ENCODE measurements at places on chromosomes 12 and 14.

GRCh38 chr14:102096569-102097188 is 9.8 kb upstream of the HSP90AA1 start:
- DNase-seq = peak; percentile 61

DNA sequence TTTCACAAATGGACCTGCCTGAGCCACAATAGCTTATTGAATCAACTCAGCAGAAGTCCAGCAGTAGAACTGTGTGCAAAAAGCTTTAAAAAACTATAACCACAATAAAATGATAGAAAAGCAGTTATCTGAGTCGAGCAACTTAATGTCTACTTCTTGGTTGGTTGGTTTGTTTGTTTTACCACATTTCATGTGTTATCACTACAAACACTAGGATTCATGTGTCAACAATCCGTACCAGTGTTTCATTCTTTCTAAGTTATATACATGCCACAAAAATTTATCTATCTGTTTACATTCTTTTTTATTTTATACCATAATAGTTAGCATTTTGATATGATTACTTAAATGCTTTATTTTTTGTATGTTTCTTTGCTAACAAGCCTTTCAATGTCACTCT is 339.0 kb downstream of the KCNH5 start:
- no peak for DNase-seq

DNA sequence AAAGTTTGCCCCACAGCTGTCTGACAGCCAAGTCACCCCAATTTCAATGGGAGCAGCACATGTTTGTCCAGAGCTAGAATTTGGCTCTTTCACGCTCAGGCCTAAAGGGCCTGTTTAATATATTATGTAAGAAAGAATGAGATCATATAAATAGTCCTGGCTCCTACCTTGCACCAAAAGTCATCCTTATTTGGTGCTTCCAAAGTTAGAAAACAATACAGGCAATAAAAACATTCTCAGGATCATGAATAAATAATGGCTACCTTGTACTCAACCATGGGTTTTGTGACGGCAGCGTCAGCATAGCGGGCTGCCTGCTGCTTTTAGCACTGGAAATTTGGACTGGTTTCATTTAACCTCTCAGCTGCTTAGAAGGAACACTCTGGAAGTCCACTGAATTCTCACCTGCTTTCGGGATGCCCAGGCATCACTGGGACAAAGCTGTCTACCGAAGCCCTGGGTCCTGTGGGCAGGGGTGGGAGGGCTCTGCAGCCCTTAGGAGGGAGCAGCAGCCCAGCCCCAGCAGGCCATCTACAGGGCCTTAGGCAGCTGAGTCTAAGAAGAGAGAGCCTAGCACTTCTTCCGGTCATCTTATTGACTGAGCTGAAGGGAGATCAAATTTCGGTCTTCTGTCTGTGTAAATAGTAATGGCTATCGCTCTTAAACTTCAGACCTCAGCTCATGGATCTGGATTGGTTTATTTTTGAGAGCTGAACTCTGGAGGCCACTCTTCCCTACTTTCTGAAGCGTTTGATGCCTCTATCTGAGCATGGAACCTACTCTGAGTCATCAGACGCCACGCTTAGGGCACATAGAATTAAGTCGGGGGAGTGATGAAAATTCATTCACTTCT is 106.5 kb downstream of the SAMD4A start:
- no peak for DNase-seq

GRCh38 chr12:65948320-65949008 is 124.2 kb downstream of the HMGA2 start:
- DNase-seq = no peak

- DNase-seq = no peak
These were observed 144.2 kb upstream of the ABCD2 start for GRCh38 chr12:39763890-39764169.

GRCh38 chr14:93375673-93376156 is 28.7 kb downstream of the COX8C start:
- no peak for DNase-seq

DNA sequence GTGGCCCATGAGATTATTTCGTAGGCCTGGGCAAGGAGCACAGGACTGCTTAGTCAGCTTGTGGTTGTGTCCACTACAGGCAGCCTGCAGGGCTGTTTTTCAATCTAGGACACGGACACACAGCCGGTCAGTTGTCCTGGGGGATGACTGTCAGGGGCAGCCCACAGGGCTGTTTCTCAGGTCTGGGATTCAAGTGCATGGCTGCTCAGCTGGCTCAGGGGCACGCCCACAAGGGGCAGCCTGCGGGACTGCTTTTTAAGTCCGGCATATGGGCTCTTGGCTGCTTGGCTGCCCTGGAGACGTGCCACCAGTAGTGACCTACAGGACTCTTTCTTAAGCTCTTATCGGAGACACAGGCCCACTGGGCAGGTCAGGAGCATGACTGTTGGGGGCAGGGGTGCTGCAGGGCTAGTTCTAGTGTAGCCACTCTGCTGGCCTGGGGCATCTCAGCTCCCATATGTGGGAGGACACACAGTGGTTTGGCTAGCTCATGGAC is 26.6 kb upstream of the GTF2A1 start:
- no peak for DNase-seq

- DNase-seq = no peak
These were observed 32.4 kb upstream of the VCPKMT start for GRCh38 chr14:50148799-50149198.
